Cortex of kidney (tissue), 1 donor: ENCODE measurements at places on chromosomes 2 and 18.

DNA sequence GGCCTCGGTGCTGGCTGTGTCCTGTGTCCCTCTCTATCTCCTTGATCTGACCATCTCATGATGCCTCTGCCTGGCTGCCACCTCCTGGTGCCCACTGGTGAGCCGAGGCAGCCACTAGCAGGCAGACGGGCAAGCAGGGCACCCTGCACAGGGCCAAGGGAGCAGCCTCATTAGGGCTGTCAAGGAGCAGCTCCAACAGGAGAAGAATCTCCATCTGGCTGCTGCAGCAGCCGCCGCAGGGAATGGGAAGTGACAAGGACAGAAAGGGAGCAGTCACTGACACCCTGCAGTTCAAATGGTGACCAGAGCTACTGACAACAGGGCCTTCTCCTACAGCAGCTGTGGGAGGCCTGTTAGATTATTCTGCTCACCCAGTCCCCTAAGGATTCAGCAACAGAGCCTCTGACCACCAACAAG lies 32.6 kb downstream of the ALPK2 start:
- DNase-seq = no peak

GRCh38 chr18:9987345-9987744 lies 73.5 kb downstream of the VAPA start:
- DNase-seq = no peak

DNA sequence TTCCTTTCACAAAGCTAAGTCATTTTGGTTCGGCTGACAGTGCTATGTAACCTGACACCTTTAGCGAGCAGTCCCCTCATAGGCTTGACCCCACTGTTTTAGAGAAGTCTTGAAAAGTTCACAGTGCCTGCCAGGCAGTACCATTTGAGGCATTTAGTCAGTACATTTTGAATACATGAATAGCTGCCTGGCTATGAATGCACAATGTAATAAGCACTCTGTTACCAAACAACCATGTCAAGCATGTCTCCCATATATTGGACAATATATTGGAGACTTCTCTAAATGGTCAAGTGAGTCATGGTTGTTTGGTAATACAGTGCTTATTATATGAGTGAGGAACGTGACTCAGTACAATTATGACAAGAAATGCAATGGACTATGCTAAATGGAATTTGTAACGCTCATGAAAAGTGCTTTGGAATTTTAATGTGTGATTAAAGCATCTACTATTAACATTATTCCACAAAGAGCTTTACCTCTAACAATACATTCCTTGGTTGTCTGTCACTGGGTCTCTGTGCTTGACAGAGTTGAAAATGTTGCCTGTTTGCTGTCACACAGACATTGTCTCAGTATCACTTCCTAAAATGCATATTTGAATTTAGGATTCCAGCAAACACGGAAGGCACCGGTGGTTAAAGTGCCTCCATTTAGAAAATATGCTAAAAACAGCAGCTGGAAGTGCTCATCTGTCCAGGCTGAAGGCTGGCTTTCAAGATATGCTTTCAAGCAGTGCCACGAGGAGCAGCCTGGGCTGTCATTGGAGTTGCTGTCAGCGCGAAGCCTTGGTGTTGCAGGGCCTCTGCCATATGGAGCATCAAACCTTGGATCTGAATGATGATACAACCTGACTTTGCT lies 458.6 kb downstream of the FBXO15 start:
- DNase-seq = no peak

GRCh38 chr2:105473011-105473410 lies 74.2 kb upstream of the FHL2 start:
- no peak for DNase-seq

DNA sequence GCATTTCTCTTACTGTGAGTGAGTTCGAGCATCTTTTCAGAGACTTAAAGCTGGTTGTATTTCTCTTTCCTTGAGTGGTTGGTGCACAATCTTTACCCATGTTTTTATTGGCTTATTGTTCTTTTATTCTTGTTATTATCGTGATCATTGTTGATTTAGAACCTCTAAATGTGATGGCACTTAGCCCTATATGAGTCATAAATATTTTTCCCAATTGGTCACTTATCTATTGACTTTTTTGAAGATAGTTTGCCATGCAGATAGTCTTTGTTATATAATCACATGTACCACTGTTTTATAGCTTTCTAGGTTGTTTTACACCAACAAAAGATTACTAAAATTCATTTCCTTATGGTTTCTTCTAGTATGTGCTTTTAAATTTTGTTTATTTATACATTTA lies 141.6 kb upstream of the MSH6 start:
- DNase-seq = no peak

DNA sequence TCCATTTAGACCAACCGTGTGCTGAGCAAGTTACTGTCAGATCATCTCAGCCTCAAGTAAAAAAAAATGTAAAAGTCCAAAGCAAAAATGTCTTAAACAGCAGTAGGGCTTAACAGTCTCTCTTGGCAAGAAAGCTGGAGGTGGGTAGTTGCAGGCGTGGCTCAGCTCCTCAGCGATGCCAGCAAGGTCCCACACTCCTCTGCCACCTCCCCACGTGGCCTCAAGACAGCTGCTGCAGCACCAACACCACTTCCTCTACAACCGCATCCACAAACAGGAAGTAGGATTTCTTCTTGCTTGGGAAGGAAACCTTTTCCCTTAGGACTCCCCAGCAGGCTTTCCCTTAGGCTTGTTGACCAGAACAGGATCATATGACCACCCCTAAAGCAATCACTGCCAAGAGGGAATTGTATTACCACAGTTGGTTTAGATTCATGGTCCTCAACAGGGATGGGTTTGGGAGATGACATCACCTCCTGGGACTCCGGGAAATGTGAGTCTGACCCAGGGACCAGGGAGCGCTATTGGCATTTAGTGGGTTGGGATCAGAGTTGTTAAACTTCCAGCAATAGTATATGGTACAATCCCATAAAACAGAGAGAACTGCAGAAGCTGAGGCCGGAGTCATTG lies 97.1 kb downstream of the MAPK4 start:
- no peak for DNase-seq

DNA sequence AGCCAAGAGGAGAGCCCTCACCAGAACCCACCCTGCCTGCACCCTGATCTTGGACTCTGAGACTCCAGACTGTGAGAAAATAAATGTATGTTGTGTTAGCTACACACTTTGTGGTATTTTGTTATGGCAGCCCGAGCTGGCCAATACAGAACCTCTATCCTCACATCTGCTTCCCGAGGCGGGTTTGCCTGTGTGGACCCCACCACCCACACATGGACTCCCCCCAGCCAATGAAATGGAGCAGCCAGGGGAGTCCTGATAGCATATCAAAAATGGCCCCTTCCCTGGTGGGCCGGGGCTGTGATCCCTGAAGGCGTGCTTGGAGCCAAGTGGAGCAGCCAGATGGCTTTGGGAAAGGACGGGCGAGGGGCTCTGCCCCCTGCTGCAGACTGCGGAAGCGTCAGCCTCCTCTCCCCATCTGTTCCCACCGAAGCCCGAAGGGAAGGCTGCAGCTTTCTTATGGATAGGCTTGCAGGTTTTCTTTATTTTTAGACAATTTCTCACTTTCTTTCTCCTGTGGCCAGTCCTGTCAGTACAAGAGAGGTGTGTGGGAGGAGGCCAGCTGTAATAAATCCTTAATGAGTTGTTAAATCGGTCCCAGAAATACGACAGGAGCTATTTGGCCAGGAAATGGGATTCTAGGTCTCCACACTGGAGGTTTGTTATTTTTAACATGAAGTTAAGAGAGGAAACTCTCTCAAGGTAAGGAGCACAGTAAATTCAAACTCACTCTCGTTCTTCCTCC lies 34.4 kb downstream of the TEX51 start:
- no peak for DNase-seq

GRCh38 chr2:63425079-63425416 lies 163.2 kb downstream of the WDPCP start:
- no peak for DNase-seq

- DNase-seq = no peak
Observed at GRCh38 chr2:118049816-118050140, 35.9 kb upstream of the CCDC93 start.

DNA sequence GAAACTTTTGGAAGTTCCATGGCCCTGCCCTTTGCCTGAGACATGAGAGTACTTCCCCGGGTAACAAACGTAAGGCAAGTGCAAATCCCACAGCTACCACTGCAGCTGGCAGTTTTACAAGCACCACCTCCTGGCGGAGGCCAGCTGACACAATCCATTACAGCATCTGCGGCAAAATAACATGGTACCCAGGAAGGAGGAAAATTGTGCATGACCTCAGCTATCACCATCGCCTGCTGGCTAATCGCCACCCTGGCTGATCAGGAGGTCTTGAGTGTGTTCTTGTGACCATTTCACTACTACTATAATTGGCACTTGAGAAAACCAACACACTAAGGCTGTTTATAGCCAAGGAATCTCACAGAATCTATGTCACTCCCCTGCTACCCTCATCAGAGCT lies 71.7 kb upstream of the SERPINE2 start:
- no peak for DNase-seq

- no peak for DNase-seq
Observed at GRCh38 chr2:227724394-227725039, at the start of gene SCYGR6. TSS of gene SCYGR6 (minus strand) at chr2:227724757. CDS start at chr2:227724757, 0 bp downstream.

DNA sequence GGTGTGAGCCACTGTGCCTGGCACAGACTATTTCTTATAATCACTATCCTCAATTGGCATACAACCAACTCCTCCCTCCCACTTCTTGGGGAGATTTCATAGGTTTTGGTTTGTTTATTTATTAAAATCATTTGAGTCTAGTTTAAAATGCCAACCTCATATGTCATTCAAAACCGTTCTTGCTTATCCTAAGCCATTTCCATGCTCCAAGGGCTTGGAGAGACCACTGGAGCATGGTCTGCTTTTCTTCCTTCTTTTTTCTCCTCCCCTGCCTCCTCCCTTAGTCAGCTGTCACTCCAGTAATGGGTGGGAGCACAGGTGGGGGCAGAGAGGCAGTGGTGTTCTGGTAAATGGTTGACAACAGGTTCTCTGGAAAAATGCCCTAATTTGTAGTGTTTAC lies 20.4 kb upstream of the KCNS3 start:
- no peak for DNase-seq

DNA sequence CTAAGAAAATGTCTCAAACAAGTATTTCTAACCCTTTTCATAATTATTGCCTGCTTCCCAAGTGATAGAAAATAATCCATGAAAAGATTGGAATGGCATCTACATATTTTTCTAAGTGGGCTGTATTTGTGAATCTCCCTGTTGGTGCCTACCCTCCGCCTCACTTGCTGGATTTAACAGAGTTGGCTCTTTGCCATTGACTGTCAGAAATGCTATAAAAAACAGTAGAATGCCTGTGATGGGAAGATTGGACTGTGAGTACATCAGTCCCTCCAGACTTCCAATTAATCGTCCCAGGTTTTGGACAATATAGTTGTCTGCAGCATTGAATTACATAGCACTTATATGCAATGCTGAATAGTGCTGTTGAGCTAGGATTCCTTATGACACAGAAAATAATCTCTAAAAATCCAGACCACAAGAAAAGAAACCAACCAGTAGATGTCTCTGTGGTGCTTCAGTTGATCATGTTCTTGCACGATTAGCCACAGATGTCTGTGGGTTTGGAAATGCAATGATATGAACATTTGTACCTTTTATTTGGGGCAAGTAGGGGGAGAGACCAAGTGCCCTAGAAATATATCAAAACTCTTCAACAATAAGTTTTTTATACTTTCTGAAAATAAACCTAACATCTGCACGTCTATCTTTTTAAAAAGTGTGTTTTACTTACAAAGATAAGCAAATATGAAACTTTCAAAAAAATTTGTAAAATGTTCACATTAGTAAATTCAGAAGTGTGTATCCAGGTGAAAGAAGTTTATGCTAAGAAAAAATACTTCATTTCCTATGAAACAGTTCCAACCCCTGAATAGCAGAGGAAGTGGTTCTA lies 88.5 kb downstream of the DYNAP start:
- no peak for DNase-seq

DNA sequence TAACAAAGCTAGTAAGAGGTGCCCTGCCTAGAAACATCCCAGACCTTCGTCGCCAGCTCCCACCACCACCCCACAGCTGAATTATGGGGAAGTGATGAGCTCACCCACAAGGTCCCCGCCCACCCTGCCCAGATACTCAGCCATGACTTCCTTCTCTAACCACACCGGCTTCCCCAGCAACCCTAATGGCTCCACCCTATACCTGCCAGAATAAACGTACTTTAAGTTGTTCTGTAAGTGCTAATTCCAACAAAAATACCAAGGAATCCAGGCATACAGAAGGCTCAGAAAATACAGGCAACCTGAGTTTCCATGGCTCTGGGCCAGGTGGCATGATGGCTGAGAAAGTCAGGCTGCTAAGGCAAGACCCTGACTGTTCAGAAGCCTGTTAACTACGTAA lies 39.1 kb downstream of the TMEM163 start:
- no peak for DNase-seq

DNA sequence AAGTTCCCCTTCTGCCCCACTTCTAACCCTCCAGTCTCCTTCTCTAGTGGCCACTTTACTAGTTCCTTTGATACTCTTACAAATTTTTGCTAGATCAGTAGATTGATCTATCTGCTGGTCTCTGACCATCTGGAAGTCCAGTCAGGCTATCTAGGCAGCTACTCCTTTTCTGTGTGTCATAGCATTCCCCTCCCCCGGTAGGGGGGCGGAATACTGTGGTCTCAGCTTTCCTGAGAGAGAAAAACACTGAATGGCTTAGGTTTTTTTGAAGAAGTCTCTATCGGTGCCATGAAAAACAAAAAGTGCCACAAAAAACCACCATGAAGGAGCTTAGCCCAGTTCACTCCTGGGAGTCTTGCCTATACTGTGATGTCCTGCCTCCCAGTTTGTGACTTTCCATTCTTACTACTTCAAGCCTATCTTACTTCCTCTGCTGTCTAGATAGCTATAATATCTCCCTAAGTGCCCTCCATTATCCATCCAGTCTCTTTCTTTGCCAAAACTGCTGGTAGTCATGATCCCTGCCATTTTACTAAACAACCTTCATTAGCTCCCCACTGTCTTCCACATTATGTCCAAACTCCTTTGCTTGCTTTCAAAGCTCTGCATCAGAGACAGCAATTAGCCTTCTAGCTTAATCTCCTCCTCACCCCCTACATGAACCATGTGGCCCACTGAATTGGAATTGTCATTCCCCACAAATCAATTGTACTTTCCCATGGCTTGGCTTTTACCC lies 29.9 kb downstream of the TPGS2 start:
- no peak for DNase-seq

DNA sequence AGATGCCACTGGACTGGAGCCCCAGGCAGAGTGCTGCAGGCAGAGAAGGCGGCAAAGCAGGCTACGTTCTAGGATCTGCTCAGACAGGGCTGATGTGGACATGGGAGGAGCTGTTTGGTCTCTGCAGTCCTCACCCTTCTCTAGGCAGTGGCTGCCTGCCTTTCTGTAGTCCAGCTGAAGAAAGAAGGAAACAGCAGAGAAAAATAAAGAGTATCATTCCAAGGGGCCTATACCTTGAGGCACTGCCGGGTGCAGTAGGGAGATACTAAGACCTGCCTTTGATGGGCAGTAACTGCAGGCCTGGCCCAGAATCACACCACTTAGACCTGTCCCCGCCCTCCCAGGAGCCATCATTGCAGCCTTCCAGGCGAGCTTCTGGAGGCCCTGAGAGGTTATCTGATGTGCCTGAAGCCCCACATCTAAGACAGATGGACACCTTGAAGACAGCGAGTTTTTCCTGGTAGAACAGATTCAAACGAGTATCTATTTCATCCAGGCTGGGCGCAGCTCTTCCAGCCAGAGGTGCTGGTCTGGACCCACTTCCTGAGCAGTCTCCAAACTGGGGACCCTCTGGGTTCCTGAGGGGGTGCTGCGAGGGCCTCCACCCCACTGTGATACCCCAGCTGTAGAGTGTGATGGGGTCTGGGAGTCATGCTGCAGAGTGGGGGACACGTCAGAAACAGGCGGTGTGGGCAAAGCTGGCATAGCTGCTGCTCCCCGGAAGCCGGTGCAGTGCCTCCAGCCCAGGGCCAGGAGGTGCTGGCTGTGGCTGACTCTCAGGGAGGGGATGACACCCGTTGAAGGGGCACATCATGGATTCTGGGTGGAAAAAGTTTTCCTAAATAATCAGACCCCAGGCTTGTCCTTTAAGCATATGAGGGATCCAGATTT lies 87.3 kb upstream of the OTOS start:
- no peak for DNase-seq
